Stimulated activated CD4-positive, alpha-beta T cell treated with anti-CD3 and anti-CD28 coated beads, TNF-alpha, amount 100 ng/mL, for 1 hour (primary cell): ENCODE measurements at places on chromosomes 2 and 18.

DNA sequence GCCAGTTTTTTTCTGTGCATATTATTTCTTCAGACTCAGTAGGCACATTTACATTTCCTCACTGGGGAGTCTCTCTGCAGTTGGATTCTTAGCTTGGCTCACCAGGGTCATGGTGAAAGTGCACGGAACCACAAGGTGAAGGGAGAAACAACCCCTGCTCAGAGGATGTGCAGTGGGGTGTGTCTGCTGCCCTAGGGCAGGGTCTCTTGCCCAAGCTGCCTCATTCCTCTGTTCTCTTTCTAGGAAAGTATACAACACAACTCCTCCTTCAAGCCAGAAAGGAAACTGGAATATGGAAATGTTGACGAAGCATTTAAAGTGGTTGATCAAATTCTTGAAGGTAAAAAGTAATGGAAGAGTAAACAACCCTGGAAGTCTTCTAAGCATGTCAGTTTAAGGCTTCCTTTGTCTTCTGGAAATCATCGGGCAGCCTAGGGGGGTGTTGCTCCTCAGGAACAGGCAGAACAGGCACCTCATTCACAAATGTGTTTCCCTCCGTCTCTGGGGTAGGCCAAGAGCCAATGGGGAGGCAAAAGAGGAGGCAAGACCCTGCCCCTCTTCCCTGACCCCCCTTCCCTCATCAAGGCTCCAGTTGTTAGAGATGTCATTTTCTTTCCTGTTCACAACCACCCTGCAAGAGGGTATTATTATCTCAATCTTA, 41.4 kb downstream of the AOX1 start:
- no peak for DNase-seq

DNA sequence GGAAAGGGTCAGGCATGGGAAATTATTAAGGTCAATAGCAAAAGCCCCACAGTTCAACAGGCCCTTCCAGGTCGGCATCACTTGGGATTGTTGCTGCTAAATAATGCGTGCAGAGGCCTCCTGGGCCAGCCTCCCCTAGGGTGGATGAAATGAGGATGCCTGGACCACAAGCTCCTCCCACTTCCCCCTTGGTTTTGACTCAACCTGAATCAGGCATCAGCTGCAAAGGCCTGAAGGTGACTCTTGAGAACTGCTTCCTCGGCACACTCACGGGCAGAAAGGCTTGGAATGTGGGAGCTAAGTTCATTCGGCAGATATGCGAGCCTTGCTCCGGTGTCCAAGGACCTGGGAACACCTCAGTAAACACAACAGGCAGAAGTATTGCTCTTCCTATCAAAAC, 69.3 kb downstream of the MBP start:
- DNase-seq = peak; percentile 38

DNA sequence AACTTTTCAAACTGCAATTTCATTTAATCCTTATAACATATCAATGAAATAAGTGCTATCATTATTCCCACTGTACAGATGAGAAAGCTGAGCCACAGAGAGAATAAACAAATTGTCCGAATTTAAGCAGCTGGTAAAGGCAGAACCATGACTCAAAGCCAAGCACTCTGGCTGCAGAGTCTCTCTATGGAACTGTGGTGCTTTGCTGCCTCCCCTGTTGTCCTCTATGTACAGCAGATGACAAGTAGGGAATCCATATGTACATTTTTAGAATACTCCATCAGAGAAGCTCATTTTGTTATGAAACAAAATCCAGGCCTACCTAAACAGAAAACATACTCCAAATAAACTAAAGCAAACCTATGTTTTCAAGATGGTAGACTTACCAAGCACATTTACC, 45.1 kb downstream of the FARSB start:
- DNase-seq = no peak

DNA sequence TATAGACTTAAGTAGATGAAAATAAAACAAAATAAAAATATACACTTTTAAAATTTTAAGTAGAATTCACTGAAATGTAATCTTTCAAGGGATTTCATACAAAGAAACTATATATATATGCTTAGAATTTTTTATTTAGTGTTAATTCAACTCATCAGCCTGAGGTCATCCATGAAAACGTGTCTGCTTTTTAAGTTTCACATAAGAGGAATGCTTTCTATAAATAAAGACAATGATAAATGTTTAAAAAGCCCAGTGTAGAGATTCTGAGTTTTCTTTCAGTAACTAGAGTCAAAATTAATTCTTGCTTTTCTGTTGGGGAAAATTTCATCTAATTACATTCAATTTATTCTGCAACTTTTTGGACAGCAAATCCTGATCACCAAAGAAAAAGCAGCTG, 213.3 kb downstream of the MBD5 start:
- DNase-seq = no peak

GRCh38 chr18:25097569-25098056, 254.4 kb downstream of the ZNF521 start:
- no peak for DNase-seq

GRCh38 chr2:108640731-108641130, 78.6 kb upstream of the RANBP2 start:
- DNase-seq = no peak

DNA sequence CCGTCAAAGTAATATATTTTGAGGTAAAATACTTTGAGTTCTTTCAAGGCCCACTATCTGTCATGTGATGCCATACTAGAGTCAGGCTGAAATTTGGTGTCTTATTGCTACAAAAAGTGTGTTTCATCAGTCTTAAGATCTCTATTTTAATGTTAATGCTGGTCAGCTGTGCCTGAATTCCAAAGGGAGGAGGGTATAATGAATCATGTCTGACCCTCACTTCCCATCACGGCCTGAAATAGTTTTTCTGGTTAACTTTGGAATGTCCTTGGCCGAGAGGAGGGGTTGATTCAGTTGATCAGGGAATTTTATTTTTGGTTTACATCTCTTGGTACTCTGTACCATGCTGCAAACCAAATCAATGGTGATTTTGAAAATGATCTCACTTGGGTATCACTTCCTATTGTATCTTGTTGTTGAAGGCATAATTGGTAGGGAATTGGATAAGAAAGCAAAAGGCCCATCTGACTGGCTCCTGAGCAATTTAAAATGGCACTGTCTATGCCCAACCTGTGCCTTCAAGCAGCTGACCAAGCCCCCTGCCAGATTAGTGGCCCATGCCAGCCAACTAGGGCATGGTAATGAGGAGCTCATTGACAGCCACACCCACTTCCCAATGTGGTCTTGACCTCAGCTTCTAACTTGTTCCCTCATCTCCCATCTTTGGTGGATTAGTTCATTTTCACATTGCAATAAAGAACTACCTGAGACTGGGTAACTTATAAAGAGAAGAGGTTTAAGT, 6.1 kb upstream of the SLC35F5 start:
- DNase-seq = no peak

DNA sequence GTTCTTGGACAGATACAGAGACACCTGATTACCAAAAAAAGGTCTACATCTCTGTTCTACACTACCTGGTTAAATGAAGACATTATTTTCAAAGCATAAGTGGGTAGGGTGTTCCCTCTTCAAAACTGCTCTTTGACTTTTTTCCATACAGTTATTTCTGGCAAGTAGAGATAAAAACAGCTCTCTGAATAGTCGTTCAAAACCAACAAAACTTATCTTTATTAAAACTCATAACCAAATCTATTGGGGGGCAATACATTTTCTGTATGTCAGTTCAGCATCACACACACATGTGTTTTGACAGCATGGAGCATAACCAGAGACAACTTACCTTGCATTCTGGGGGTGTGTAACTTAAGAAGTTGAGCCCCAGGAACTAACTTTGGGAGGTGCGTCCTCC, 149.0 kb upstream of the EPC2 start:
- DNase-seq = no peak

GRCh38 chr2:233271693-233272092, 20.2 kb downstream of the ATG16L1 start:
- DNase-seq = no peak

DNA sequence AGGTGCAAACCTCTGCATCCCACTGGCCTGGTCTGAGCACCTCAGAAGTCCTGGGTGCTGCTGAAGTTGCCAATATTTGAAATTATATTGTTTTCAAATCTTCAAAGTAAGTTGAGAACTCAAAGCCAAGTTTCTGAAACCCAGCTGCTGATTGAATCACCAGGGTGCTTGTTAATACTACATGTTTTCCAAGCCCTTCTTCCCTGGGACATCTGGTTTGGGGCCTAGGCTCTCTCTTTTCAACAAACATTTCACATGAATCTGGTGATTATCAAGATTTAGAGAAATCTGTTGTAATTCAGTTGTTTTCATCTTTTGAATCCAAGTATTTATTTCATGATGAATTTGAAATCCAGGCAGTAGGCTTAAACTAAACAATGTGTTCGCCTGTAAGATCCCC, 24.4 kb downstream of the MLPH start:
- DNase-seq = no peak

- DNase-seq = no peak
Observed at GRCh38 chr2:236862961-236863728, 222.5 kb upstream of the COPS8 start.

DNA sequence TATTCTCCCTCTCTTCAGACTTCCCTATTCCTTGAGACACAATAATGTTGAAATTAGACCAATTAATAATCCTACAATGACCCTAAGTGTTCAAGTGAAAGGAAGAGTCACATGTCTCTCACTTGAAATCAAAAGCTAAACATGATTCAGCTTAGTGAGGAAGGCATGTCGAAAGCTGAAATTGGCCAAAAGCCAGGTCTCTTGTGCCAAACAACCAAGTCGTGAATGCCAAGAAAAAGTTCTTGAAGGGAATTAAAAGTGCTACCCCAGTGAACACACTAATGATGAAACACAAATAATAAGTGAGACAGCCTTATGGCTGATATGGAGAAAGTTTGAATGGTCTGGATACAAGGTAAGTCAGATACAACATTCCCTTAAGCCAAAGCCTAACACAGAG, 115.4 kb downstream of the PXDN start:
- DNase-seq = no peak

- DNase-seq = no peak
Observed at GRCh38 chr2:183404392-183404791, 280.1 kb downstream of the NUP35 start.
